ENCODE measurements at places on chromosomes 12 and 14.

DNA sequence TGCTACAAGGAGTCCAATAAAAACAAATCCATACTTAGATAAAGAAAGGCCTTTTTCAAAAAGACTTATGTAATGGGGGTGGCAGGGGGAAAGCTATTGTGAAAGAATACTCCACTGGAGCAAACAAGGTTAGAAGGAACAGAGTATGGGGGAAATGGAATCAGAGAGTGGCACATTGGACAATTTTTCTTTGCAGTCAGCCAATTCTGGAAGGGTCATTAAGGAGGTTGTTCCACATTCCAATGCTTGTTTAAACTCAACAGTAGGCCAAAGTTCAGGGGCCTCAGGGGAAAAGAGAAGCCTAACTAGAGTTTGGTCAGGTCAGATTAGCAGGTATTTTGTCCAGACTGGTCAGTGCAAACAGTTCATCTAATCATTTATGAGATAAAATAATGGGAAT, 105.2 kb upstream of the RESF1 start:
- DNase-seq, result no peak

DNA sequence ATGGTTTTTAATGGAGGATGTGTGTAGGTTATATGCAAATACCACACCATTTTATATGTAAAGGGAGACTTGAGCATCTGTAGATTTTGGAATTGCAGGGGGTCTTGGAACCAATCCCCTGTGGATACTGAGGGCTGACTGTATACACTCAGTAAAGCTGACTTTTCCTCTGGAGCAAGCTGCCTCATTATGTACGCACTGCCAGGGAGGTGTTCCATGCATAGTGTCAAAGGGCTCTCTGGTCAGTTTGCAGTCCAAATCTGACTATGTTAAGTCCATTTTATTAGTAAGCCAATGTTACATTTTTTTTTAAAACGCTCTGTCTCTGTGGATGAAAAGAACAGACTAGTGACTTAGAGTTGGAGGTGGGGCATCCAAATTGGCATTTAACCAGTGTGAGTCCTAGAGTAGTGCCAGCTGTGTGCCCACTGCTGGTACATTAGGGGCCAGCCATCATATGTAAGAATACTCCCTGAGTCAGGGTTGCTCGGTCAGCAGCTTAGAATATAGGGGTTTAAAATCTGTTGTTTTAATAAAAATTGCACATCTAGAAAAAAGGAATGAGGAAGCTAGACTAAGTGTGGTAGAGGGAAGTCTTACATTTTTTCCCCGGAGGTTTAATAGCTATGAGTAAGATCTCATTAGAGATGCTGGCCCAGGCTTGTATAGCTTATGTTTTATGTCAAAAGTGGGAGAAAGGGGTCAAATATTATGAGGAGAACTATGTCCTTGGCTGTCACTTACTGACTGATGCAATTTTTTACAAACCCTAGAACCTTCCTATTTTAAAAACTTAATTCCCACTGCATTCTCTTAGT, 87.0 kb downstream of the TESC start:
- DNase-seq, result no peak

- DNase-seq, result peak; percentile 10
Observed at GRCh38 chr12:100716945-100717732, 77.4 kb upstream of the ANO4 start.

- no peak for DNase-seq
Observed at GRCh38 chr12:89461190-89461589, 63.4 kb downstream of the GALNT4 start.
